ENCODE measurements at places on chromosomes 1 and 21.

GRCh38 chr1:17475752-17476151 lies 36.3 kb upstream of the RCC2 start:
- peak; percentile 15 for DNase-seq

- no peak for DNase-seq
Measured at GRCh38 chr1:235892734-235893413, 26.2 kb upstream of the LYST start.

DNA sequence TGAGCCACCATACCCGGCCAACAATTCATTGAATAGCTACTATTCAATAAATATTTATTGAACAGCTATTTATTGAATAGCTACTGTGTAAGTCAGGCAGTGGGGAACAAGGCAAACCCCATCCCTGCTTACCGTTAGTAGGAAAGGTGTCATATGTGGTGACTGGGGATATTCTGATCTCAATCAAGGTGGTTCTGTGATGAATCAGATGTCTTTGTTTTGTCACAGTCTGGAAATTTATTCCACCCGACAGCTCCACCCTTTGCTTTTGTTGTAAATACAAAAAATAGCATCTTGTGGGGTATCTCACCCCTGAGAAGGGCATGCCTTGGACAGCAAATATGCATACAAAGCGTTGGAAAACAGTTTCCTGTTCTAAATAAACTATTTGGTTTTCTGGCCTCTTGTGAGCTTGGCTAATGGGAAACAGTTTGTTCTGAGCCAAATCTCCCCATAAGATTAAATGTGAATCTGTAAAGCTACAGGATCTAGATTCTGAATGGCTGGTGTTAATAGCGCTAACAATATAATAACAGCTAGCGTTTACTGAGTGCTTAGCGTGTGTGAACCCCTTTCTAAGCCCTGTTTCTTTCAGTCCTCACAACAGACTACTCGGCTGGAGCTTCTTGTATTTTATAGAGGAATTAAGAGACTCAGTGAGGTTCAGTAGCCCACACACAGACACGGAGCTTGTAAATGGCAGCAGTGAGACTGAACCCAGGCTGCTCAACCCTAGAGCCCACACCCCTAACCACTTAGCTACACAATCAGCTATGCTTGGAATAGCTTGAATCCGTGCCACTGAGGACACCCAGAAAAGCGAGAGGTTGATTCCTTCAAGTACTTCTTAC lies 5.5 kb downstream of the PDPN start:
- no peak for DNase-seq

DNA sequence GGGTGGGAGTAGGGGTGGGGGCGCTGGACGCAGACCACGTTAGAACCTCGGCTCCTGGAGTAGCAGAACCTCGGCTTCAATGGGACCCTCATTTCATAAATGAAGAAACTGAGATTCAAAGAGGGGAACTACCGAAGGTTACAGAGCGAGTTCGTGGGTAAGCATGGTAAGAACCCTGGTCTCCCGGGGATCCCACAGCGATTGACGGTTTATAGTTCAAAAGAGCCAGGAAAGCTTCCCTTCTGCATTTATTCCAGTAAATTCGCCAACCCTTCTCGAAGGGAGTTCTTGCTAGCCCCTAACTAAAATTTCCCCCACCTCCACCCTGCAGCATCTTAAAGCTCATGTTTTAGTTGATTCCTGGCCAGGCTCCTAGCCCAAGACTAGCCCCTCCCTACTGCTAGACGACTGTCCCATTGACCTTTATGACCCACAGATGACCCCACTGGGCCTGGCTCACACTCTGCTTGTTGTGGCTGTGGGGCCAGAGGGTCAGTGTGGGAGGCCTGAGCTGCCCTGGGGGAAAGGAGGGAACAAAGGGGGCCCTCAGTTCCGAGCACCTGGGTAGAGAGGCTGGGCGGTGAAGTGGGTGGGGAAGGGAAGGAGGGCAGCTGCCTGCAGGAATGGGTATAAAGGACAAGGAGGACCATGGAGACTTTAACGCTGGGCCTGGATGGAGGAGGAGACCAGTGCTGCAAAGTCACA lies 558 bp upstream of the KIF21B start:
- DNase-seq: no peak

- DNase-seq: no peak
Measured at GRCh38 chr1:42014823-42015222, 96.1 kb upstream of the HIVEP3 start.

DNA sequence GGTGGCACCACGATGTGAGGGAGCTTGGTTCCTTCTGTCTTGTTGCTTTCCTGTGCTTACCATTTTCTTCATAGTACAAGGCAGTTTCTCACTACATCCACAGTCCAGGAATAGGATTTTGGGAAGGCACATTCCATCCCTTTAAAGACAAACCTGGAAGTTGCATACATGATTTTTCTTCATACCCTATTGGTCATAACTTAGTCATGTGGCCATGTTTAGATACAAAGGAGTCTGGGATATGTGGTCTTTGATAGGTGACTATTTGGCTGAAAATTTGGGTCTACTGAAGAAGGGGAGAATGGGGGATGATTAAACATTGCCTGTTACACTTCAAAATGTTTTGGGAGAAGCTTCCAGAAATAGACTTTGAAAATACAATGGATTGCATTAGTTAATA lies 7.0 kb downstream of the DYRK1A start:
- no peak for DNase-seq

- DNase-seq: peak; percentile 13
Measured at GRCh38 chr1:117883616-117884015, 45.8 kb downstream of the GDAP2 start.

GRCh38 chr1:219791766-219792165 lies 136.6 kb downstream of the SLC30A10 start:
- DNase-seq: no peak

- no peak for DNase-seq
Measured at GRCh38 chr1:8567146-8567545, 249.2 kb downstream of the SLC45A1 start.

DNA sequence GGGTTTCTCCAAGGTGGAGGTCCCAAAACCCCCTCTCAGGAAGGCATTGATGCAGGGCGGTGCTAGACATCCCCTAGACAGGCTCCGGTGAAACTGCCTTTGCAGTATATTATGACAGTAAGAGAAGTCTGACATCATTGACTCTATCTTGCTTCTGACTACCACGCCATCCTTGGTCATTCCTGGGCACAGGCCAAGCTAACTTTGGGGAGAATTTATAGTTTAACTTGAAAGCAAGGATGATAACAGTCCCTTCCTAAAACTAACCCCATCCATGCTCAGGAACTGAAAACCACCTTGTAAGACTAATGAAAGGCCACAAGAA lies 30.3 kb downstream of the RSPH1 start:
- DNase-seq: no peak

GRCh38 chr1:237411621-237412020 lies 369.6 kb downstream of the RYR2 start:
- DNase-seq: no peak

DNA sequence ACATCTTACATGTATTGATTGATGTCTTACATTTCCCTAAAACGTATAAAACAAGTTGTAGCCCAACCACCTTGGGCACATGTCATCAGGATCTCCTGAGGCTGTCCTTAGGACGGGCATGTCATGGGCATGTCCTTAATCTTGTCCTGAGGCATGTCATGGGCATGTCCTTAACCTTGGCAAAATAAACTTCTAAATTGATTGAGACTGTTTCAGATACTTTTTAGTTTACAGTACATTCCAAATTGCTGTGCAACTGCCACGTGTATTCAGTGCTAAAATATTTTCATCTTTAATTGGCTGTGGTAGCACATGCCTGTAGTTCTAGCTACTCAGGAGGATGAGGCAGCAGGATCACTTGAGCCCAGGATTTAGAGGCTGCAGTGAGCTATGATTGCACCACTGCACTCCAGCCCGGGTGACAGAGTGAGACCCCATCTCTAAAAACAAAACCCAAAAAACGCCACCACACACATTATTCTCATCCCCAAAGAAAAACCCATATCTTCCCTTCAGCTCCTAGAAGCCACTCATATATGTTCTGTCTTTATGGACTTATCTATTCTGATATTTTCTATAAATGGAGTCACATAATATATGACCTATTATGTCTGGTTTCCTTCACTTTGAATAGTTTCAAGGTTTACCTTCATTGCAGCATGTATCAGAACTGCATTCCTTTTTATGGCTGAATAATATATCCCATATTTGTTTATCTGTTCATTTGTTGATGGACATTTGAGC lies 96.0 kb upstream of the BTG3 start:
- no peak for DNase-seq

DNA sequence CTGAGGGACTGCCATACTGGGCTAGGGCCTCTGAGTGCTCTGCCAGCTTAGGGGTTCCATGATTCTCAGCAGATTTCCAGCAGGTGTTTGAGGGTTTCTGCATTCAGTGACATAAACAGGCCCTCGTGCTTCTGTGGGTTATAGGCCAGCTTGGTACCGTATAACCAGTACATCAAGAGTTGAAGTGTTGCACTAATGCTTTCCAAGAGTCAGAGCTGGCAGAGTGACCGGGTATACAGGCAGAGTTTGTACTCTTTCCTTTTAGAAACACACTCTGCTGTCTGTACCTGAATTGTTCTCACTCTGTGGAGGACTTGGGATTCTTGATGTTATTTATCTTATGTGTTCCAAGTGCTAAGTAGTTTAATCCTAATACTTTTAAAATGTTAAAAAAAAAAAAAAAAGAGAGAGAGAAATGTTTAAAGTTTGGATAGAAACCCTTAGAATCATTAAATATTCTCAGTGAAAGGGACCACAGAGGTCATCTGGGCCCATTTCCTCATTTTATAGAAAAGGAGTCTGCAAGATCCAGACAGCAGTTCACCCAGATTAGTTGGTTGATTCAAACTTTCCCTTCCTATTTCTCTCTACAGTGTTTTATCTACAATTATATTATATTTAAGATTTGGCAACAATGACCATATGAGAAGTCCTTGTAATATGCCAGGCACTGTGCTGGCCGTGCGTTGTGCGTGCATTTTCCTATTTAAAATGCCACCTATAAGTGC lies 325.8 kb downstream of the KIF26B start:
- DNase-seq: no peak

- no peak for DNase-seq
Measured at GRCh38 chr1:91872000-91872399, 14.0 kb downstream of the TGFBR3 start.

- DNase-seq: peak; percentile 85
Measured at GRCh38 chr1:14923727-14924452, 229.7 kb upstream of the TMEM51 start.

Measured in ACHN (cell line).